ENCODE measurements at places on chromosomes 2 and 18.

DNA sequence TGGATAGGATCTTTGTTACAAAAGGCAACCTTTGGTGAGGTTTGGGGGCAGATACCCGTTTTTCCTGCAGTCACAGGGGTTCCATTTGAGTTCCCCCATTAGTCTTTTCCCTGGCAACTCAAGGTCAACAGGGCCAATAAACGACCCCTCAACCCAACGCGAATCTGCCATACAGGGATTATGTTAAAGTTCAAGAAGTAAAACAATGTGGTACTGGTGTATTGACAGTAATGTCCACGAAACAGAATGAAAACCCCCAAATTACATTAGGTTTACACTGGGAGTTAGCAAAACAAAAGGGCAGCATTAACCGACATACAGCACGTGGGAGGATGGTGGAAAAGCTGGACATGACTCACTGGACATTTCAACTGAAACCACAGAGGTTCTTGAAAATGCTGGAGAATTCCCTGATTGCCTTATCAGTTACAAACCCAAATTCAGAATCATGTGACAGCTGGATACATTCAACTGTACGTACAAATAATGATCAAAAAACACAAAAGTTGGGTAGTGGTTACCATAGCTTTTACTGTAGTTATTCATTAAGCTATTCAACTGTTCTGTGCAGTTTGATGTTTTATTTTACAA, 4.9 kb upstream of the IMP4 start:
- peak; percentile 73 for DNase-seq

GRCh38 chr2:227860221-227860641, 11.2 kb upstream of the DAW1 start:
- no peak for DNase-seq

DNA sequence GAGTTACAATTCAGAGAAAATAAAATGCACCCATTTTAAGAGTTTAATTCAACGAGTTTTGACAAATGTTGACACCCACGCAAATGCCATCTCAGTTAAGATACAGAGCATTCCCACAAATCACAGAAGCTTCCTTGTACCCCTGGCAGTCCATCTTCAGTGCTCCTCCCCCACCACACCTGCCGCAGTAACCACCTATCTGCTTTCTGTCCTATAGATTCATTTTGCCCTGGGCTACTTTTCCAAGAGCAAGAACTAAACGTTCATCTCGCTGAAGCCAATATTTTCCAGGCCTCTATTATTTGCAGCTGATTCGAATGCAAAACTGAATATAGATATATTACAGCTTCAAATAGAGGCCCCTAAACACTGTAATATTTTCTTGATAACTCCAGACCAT, 13.4 kb upstream of the HPCAL1 start:
- no peak for DNase-seq

DNA sequence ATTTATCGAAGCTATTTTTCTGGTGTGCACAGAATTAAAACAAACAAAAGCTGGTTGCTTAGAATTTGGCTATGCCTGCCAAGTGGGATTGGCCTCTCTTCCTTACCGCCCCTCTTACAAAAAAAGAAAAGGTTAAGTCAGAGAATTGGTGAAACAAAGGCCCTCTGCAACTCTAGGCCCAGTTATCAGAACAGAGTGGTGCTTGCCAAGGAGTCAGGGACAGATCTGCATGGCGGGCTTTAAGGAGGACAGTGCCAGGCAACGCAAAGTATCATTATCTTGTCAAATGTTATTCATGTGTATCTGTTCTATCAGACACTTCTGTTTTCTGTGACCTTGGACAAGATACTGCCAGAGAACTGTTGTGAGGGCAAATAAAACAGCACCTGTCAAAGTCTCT, 78.3 kb downstream of the TGIF1 start:
- DNase-seq: no peak

DNA sequence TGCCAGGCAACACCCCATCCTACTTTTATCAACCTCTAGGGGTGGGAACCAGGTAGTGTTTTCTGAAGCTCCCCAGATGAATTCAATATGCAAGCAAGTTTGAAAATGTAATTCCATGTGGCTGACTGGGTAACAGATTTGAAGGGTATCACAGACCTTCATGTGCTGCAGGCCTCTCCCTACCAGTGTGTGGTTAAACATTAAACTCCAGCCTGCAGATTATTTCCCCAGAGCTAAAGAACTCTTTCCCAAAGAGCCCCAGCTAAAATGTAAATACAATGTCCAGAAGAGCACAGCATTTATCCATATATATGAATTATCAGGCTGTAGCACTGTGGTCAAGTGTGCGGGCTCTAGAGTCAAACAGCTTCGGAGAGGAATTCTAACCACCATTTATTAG, 134.1 kb downstream of the MYO5B start:
- no peak for DNase-seq

DNA sequence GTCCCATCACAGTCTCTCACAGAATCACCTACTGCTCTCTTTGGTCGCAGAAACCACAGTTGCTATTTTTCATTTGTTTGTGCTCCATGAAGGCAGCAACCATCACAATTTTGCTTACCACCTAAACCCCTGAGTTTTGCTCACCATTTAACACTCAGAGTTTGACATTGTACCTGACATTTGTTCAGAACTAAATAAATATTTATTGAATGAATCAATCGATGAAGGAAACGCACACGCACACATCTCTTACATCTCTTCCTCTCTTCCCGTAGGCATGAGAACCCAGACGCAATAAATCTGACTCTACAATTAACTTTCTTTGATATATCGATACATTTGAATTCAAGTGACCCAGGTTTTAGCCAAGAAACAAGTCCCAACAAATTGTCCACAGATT, 105.5 kb upstream of the RNF152 start:
- DNase-seq: no peak

DNA sequence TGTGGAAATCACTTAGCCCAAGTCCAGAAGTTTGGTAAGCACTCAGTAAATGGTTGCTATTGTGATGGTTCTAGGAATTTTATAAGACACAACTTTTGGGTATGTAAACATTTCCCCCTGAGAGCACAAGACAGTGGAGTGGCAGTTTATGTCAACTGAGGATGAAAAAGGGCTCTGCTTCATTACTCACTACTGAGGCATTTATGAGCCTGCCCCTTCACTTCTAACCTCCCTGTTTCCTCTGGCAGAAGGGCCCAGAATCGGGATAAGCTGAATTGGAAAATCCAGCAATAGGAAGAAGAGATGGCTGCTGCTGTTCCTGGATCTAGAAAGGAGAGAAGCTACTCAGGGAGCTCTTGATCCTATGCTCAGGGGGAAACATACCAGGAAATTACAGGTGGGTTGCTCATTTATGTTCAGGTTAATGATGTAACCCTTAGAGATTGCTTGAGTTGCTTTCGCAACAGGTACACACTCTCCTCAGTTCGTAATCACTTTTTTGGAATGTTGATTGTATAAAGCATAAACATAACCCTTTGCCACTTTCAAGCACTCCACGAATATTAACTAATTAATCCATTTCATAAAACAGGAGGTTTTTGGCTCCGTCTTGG, 46.3 kb downstream of the ADCYAP1 start:
- DNase-seq: no peak

DNA sequence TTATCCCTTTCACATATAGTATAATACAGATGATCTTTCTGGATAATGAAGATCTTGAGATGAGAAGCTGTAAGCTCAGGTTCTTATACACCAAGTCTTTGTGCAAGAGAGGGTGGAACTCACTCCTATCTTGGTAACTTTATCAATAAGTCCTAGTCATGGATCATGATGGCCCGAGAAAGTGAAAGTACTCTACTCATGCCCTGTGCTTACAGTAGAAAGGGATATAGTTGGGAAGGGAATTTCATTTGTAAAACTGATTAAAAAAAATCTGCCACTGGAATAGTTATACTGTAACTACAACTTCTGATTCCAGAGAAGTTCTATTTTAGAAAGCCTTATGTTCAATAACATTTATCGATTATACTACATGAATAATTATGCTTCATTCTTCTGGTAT, 51.8 kb downstream of the MYO3B start:
- DNase-seq: no peak

- DNase-seq: no peak
Measured at GRCh38 chr2:40357667-40358066, 94.2 kb downstream of the SLC8A1 start.

DNA sequence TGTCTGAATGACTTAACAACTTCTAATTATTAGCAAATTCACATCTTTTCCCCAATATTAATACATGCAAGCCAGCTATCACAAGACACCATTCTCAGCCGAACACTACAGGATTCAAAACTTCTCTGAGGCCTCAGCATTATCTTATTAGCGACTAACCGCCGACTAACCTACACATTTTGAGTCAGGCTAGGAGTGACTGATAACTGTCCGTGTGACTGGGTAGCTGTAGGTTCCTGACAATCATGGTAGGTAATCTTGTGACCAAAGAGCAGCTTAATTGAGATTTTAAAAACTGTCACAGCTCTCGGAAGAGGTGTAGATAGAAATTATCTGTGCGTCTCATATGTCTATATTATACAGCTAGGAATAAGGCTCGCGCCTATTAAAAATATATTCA, 44.1 kb upstream of the SP5 start:
- no peak for DNase-seq

- DNase-seq: no peak
Measured at GRCh38 chr2:172339371-172340010, 87.9 kb upstream of the ITGA6 start.

DNA sequence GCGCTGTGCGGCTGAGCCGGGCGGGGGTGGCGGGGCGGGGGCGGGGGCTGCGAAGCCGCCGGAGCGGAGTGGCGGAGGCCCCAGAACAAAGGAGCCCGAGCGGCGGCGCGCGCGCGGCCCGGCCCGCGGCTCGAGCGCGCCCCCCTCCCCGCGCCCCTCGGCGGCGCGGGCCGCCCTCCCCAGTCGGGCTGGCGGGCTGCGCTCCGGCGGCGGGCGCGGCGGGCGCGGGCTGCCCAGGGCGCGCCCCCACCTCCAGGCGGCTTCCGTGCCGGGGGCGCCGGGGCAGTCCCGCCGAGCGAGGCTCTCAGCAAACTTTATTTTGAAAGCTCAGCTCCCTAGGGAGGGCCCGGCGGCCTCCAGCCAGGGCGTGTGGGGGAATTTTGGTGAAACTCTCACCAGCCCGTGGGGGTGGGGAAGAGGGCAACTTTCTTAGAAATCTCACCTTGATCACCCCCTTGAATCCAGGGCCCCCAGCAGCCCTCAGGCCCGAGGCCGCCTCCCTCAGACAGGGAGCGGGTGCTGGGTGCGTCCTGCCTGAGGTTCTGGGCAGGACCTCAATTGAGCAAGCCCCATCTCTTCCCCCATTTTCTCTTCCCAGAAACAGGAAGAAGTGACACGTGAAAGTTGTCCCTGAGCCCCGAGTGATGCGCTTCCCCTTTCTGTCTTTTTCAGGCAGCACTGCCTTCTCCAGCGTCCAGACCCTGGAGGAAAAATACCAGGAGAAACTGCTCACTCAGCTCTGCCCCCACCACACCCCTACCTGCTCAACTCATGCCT, 786 bp downstream of the TET3 start:
- no peak for DNase-seq

- DNase-seq: no peak
Measured at GRCh38 chr2:182649316-182649715, 66.7 kb upstream of the DNAJC10 start.

DNA sequence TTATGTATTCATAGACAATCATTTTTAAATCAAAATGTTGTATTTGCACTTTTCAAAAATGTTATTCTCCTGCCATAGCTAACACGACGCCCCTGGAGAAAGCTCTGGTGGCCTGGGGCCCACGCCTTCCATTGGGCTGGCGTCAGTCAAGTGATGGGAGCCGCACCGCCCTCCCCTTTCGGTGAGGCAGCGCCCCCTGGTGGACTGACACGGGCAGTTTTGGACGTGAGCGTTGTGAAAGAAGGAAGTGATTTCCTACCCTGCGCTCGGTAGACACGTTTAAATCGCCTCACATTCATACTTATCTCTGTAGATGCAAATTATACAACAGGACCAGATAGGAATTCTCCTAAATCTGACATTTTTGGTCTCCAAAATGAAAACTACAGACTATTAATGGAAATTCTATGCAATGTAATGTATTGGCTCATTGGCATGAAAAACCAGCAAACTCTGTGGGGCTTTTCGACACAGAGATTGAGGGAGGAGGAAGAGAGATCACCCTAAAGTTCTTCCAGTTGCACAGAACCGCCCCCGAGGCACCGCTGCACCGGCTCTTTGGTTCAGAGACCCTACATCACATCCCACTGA, 326.2 kb upstream of the SOX11 start:
- no peak for DNase-seq
